Gastroesophageal sphincter (tissue), 4 donors: ENCODE measurements at places on chromosomes 3 and 15.

DNA sequence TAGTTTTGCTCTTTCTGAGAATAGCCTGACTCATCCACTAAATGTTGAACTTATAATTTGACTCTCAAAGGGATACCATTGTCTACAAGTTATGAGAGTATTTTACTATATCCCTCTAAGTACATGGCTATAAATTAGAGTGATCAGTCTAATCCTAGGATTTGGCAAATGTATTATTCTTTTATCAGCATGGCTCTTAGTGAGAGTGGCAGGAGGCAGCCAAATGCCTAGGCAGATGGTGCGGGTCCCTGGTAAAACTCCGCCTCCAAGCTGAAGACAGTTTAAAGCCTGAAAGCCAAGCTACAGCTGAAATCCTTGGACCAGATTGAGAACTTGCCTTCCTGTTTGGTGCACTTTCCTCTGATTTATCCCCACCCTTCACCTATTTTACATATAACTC is 631.8 kb downstream of the SQOR start:
- no peak for ATAC-seq

DNA sequence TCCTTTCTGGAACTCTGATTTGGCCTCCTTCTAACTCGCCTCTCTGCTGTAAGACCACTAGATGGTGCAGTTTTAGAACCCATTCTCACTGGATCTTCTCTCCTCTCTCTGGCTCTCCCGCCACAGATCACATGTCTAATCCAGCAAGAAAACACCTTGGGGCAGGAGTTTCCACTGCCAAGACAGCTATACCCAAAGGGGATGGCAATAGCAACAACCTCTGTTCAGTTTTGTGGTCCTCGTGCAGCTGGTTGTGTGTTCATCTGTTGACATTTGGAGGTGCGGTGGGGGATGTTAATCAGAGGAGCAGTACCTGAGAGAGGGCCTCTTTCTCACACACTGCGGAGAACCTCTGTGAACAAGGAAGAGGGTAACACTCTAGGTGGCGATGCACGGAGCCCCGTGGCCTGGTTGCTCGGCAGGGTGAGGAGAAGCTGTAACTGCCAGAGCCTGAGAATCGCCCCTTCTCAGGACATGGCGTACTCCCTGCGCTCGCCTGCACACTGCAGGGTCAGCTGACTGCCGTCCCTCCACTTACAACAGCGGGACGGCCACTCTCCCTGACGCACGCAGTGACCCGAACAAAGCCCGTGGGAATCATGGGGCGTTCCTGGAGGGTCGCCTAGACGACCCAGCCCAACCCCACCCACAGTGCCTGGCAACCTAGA is at the start of gene TEX55:
TEX55 (plus strand) TSS at position 666 of the 668 bp plus-strand sequence. CDS start 25 bp downstream, outside the sequence.
- no peak for ATAC-seq

- ATAC-seq, result no peak
Measured at GRCh38 chr3:57627976-57628375, 30.8 kb upstream of the ARF4 start.

DNA sequence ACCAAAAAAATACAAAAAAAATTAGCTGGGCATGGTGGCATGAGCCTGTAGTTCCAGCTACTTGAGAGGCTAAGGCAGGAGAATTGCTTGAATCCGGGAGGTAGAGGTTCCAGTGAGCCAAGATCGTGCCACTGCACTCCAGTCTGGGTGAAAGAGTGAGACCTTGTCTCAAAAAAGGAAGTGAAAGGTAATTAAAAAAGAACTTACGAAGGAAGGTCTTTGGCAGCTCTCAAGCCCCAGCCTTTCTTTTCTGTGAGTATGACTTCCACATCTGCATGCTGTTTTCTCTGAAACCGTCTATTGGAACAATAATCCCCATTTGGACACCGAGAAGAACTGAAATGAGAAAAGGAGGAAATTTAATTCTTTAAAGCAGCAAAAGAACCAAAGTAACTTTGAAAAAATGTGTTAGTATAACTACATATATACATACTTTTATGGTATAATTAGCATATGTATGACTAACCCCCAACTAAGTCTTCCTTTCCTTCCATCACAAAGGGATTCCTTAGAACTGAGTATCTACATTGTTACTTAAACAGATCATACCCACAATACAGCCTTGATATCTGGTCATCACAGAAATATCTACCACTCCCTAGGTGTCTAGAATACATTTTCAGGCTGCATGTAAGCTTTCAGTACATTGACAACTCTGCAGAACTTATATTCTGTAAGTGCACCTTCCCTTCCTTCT is 50.1 kb downstream of the SETD2 start:
- ATAC-seq, result no peak

DNA sequence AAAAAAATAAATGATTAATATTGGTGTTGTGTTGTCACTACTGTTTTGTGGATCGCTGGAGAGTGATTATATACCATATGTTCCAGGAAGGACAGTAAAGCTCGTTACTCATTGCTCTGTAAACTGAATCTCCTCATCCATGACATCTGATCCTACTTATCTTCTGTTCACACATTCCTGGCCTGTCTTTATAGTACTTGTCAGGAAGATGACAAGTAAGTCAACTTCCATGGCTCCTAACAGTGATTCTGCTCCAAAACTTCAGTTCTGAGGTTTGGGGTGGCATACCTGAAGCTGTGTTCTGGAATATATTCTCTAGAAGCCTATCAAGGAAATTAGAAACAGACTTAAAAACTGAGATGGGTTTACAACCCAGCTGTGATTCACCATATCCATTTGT is 288.9 kb downstream of the ZBBX start:
- ATAC-seq, result no peak

- peak; percentile 28 for ATAC-seq
Measured at GRCh38 chr3:113070072-113070640, 79.4 kb downstream of the GTPBP8 start.

DNA sequence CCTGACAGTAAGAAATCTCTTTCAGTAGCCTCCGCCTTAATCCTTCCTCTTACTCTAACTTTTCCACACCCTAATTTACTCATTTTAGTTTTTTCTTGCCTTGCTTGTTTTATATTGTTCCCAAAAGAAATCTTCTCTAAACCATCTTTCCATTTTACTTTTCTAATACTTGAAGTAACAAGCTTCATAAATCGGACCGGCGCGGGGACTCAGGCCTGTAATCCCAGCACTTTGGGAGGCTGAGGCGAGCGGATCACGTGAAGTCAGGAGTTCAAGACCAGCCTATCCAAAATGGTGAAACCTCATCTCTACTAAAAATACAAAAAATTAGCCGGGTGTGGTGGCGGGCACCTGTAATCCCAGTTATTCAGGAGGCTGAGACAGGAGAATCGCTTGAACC is 17.3 kb downstream of the ZNF148 start:
- no peak for ATAC-seq

GRCh38 chr3:112366522-112366921 is 33.6 kb downstream of the CD200 start:
- ATAC-seq, result no peak

GRCh38 chr3:52705438-52705687 is 228 bp downstream of the GLT8D1 start:
- ATAC-seq, result no peak

DNA sequence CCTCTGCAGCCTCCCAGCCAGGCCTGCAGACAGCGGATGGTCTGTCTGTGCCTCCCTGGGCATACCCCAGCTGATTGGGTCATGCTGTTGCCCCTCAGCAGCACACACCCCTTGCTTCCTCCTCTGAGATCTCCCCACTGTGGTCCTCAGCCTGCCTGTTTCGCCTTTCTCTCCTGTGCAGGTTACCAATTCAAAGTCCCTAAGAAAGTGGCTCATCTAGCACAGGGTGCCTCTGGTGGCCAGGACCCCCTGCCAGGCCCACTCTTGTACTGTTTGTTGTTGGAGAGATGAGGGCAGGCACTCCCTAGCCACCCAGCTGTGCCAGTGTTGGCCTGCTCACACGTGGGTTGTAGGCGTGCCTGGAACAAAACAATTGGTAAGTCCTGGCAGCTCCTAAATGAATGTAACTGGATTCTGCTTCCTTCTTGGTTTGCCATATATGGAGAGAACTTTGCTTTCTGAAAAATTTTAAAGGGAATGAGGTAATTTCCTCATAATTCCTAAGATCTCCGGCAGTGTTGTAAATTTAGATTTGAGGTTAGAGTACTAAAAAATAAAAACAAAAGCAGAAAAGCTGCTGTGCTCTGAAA is 213.2 kb upstream of the IL12A start:
- ATAC-seq, result peak; percentile 87
